Stimulated activated CD4-positive, alpha-beta T cell treated with anti-CD3 and anti-CD28 coated beads, Interleukin-2, amount 100 ng/mL, for 24 hours (primary cell): ENCODE measurements at places on chromosomes 16 and 17.

GRCh38 chr17:83080858-83081683 lies 1.7 kb downstream of the METRNL start:
- peak; percentile 55 for DNase-seq

DNA sequence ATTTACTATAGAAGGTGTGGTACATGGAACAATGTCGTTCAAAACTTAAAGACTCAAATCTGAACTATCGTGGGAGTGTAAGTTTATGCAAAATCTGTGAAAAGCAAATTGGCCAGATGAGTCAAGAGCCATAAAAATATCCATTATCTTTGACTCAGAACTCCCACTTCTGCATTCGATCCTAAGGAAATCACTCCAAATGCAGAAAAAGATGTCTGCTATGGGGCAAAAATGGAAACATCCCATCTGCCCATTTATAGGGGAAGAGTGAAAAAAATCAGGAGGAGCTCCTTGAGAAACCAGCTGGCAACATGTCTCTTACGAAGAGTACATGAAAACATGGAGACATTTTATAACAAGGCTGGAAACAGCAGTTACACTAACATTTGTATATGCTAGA lies 43.6 kb upstream of the CCDC182 start:
- no peak for DNase-seq

DNA sequence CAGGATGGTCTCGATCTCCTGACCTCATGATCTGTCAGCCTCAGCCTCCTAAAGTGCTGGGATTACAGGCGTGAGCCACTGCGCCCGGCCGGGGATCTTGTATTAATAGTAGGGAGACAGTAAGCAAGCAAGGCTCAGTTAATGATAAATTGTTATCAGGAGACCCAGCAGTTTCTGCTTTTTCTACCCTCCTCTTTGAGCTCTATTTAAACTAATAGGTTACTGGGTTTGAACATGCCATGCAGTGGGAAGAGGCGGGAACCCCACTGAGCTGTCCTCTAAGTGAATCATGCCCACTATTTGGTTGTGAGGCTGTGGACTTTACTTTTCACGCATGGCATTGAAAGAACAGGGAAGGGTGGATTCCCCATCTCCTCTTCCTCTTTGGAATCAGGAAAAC lies 223.9 kb downstream of the WWOX start:
- DNase-seq = no peak

- DNase-seq = peak; percentile 46
These were observed 2.8 kb downstream of the TOB1 start for GRCh38 chr17:50863221-50863843.

DNA sequence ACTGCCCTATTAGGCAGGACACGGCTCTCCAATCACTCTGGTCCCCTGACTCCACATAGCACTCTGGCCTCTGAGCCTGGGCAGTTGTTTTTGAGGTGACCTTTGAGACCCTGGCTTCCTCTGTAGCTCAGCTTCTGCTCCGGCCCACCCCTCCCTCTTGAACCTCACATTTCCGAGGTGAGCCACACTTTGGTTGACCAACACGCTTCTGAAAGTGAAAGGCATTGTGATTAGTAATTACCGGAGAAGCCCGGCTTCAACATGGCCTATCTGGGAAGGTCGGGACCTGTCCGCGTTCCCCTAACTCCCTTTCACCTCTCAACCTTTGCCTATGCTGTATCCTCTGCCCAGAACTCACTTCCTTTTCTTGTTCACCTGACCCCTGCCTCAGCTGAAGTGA lies 10.3 kb upstream of the ITGAX start:
- DNase-seq = no peak

GRCh38 chr16:70694868-70695218 lies 9.0 kb upstream of the MTSS2 start:
- no peak for DNase-seq

- no peak for DNase-seq
These were observed 4.0 kb downstream of the PRSS53 start for GRCh38 chr16:31084584-31085302.

DNA sequence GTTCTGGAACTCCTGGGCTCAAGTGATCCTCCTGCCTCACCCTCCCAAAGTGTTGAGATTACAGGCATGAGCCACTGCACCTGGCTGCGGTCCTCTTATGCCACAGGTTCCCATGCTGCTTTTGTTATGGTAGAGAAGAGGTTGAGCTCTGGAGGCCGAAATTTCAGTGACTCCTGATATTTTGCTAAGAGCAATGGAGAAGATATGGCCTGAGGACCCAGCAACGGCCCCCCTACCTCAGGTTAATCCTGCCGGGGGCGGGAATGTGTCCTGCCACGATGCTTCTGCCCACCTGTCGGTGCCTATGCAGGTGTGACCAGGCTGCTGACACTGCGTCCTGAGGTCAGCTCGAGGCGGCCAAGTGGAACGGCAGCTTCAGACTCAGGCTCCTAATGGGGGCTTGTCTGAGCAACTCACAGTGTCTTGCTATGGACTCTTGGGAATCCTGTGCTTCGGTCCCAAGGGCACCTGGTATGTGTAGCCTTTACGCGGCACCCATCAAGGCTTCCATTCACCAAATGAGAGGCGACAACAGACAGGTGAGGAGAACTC lies 7.6 kb upstream of the SEC14L1 start:
- no peak for DNase-seq

DNA sequence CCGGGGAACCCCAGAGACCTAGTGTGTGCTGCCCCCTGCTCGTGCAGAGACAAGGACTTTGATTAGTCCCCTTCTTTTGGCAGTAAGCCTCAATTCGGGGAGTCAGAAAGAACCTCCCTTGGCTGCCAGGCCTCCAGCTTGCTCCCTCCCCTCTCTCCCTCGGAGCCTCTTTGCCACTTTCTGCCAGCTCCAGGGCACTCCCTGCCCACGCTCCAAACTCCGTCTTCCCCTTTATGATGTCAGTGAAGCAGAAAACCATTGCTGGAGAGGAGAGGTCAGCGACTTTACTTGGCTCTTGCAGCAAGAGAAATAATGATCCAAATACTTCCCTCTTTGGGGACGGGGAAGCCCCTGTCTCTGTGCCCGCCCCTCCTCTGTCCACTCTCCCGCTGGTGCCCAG lies 28.1 kb downstream of the TTYH2 start:
- DNase-seq = no peak

DNA sequence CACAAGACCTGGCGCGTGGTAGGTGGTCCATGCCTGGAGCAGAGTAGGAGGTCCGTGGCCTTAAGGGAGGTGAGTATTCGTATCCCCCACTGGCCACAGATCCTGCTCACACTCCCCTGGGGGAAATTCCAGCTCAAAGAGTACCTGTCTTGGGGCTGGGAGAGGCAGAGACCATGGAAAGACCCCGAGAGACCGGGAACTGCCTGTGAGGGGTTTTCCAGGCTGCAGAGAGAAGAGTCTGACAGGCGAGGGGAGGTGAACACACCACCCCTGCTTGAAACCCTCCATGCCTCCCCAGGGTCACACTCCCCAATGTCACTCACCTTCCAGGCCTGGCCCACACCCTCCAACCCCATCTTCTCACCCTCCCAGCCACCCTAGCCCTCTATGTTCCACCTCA lies 12.6 kb upstream of the SNN start:
- no peak for DNase-seq

DNA sequence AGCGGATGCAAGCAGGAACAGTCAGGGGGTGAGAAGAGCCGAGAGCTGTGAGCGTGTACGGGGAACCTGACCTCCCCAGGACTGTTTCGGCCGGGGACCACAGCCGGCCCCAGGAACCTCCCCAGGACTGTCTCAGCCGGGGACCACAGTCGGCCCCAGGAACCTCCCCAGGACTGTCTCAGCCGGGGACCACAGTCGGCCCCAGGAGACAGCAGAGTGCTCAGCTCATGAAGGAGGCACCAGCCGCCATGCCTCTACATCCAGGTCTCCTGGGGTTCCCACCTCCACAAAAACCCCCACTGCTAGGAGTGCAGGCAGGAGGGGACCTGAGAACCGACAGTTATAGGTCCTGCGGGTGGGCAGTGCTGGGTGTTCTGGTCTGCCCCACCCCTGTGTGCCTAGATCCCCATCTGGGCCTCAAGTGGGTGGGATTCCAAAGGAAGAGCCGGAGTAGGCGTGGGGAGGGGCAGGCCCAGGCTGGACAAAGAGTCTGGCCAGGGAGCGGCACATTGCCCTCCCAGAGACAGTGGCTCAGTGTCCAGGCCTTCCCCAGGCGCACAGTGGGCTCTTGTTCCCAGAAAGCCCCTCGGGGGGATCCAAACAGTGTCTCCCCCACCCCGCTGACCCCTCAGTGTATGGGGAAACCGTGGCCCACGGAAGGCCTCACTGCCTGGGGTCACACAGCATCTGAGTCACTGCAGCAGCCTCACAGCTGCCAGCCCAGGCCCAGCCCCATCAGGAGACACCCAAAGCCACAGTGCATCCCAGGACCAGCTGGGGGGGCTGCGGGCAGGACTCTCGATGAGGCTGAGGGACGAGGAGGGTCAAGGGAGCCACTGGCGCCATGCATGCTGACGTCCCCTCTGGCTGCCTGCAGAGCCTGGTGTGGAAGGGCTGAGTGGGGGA lies 4.3 kb downstream of the RHBDF1 start:
- DNase-seq = no peak

GRCh38 chr17:34366010-34366409 lies 3.0 kb upstream of the CCL1 start:
- DNase-seq = no peak

DNA sequence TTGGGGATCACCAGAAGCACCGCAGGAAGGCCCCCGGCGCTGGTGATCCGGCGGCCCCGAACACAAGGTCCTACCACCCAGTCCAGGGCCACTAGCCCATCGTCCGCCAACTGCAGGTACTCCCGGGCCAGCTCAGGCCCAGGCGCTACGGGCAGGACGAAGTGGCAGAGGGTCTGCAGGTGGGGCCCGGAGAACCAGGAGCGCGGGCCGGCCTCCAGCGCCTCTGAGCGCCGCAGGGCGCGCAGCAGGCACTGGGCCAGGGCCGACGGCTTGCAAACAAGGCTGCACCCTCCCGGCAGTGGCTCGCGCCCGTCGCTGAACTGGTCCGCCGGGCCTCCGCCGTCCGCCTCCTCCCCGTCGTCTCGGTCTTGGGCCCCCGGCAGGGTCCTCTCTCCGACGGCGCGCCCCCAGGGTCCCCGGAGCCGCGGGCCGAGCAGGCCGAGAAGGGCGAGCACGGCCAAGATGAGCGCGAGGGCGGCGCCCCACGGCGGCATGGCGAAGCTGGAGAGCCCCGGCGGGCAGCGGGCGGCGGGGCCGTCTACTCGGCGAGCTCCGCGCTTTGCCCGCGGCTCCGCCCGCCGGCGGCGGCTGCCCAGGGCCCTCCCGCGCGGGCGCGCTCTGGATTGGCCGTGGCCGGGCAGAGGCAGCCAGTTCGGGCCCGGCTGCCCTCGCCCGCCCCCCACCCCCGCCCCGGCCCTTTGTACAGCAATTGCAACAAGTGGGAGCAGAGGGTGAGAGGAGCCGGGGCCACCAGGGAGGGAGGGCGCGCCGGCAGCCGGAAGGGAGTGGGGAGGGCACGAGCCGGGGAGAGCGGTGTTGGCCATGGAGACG lies at the start of gene ABHD15:
Gene ABHD15 (minus strand): TSS at position 565 of the 831 bp plus-strand sequence. CDS start 71 bp downstream, at position 494.
- DNase-seq = peak; percentile 62

DNA sequence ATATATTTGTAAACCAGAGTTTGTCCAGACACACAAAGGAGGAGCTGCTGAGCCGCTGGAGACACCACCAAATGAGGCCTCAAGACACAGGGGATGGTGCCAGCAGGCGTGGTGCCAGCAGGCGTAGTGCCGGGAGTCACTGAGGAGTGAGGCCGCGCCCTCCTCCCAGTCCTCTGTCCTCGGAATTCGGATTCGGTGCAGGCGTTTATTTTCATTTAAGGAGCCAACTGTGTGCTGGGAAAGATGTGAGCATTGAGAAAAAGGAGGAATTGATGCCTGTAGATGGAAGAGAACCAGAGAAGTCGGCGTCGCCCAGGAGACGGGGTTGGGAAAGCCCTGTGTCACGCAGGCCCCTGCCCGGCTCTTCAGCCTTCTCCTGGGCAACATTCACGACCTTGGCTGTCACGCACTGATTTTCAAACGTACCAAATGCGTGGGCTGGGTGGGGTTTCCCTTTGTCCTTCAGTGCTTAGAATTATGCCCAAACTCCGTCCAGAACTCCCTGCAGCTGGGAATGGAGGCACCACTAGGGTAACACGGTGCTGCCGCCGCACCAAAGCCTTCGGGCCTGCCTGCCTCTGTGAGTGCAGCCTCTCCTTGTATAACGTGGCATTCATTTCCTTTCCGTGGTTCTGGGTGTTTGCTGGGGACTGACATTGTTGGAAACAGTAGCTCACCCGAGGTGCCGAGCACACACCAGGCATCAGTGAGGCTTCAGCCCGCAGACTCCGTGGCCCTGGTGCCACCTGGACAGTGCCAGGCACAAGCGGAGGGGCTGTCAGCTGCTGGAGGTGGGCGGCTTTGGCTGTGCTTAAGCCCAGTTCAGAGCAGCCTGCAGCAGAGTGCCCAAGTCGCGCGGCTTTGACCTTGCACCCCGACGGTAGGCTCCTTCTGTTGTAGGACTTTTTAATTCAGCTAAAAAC lies 49.0 kb upstream of the CHMP6 start:
- DNase-seq = no peak

- peak; percentile 58 for DNase-seq
These were observed 12.7 kb upstream of the STAC2 start for GRCh38 chr17:39238311-39238972.

GRCh38 chr17:43779145-43780125 lies 658 bp upstream of the DUSP3 start:
- no peak for DNase-seq

- no peak for DNase-seq
These were observed 70.8 kb downstream of the RAB11FIP4 start for GRCh38 chr17:31462261-31462660.

- DNase-seq = no peak
These were observed 60.3 kb upstream of the CBX4 start for GRCh38 chr17:79899584-79899983.
